ENCODE measurements at places on chromosomes 1 and 21.
A peak's percentile ranks its signal among the peaks of the same experiment; 100 is the strongest.

DNA sequence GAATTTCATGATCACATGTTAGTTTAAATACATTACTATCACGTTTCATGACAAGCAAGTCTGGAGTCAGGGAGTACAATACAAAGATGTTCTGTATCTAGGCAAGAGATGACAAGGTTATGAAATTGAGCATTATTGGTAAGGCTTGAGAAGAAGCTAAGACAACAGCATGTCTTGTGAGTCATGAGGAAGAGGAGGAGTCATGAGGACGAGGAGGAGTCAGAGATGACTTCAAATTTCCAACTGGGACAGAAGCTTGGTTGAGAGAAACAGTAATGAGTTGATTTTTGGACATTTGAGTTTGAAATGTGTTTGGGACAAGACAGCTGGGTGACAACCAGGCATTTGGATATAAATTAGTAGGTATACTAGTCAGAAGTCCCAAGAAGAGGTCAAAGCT lies 4.3 kb upstream of the UBE2U start:
- no peak for DNase-seq

GRCh38 chr1:16230744-16231143 lies 6.2 kb downstream of the CPLANE2 start:
- DNase-seq, result no peak

DNA sequence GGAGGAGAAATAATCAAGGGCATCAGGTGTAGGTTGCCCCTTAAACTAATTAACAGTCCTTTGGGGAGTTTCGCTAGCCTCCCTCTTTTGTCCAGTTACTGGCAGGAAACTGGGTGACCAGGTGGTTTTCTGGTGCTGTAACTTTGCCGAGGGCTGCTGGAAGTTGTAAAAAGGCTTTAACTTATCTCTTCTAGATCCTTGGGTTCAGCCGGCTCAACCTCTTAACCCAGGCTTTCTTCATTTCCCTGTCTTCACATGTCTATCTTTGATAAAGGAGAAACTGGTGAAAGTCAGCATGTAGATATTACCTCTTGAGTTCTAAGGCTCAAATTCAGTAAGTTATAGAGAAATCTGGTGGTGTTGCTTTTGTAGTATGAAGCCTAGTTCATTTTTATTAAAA lies 289.7 kb upstream of the NRIP1 start:
- DNase-seq, result no peak

- DNase-seq, result no peak
Measured at GRCh38 chr21:35448876-35449599, 399.9 kb upstream of the RUNX1 start.

GRCh38 chr21:43893536-43894205 lies 28.6 kb downstream of the AGPAT3 start:
- peak; percentile 54 for DNase-seq

DNA sequence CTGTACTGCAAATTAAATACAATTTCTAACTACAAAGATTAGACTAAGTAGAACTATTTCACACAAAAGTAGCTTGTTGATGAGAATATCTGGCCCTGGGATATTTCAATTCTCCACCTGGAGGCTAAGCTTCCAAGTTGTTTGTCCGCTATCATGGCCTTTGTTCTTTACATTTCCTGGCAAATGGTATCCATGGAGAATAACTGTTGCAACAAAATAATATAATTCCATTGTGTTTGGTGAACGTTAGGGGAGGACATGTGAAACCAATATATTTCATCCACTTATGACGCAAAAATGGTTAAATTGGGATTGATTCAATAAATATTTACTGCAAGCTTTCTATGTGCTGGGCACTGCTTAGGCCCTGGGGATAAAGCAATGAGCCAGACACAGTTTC lies 565.4 kb downstream of the PTPRC start:
- no peak for DNase-seq

All from small intestine (tissue), 16 donors.